Activated T-cell treated with anti-CD3 and anti-CD28 coated beads, Interleukin-2, amount 50 U/mL, for 4 hours (primary cell): ENCODE measurements at places on chromosomes 3 and 15. TPM values are rescaled to one million over a fixed set of nuclear protein-coding genes. Genes with fewer than 3 reads are reported as not detected.

GRCh38 chr3:124770336-124771082 lies 40.3 kb downstream of the UMPS start:
- DNase-seq: no peak

The SOX14 gene
- total RNA-seq: not detected

DNA sequence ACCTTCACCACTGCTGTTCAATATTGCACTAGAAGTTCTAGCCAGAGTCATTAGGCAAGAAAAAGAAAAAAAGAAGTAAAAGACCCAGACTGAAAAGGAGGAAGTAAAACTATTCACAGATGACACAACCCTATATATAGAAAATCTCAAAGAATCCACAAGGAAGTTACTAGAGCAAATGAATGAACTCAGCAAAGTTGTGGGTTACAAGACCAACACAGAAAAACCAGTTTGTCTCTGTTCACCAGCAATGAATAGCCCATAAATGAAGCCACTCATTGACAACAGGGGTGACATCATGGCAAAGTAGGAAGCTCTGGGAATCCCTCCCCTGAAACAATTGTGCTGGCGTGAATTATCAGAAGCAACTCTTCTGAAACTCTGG lies 4.6 kb downstream of the CFAP100 start:
- DNase-seq: no peak

The GPR149 gene
- total RNA-seq: not detected

DNA sequence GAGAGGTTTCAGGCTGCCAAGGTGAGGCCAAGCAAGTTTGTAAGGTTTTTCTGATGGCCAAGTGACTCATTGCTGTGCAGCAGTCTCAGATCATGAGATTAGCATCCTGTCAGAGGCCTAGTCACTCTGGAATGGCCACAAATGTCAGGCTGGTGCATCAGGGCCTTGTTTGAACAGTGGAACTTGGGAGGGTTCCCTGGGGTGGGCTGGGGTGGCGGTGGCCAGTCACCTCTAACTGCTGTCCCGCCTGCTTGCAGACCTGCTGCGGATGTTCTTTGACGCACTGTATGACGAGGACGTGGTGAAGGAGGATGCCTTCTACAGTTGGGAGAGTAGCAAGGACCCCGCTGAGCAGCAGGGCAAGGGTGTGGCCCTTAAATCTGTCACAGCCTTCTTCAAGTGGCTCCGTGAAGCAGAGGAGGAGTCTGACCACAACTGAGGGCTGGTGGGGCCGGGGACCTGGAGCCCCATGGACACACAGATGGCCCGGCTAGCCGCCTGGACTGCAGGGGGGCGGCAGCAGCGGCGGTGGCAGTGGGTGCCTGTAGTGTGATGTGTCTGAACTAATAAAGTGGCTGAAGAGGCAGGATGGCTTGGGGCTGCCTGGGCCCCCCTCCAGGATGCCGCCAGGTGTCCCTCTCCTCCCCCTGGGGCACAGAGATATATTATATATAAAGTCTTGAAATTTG lies 2.8 kb upstream of the FAM131A start:
- peak; percentile 35 for DNase-seq

DNA sequence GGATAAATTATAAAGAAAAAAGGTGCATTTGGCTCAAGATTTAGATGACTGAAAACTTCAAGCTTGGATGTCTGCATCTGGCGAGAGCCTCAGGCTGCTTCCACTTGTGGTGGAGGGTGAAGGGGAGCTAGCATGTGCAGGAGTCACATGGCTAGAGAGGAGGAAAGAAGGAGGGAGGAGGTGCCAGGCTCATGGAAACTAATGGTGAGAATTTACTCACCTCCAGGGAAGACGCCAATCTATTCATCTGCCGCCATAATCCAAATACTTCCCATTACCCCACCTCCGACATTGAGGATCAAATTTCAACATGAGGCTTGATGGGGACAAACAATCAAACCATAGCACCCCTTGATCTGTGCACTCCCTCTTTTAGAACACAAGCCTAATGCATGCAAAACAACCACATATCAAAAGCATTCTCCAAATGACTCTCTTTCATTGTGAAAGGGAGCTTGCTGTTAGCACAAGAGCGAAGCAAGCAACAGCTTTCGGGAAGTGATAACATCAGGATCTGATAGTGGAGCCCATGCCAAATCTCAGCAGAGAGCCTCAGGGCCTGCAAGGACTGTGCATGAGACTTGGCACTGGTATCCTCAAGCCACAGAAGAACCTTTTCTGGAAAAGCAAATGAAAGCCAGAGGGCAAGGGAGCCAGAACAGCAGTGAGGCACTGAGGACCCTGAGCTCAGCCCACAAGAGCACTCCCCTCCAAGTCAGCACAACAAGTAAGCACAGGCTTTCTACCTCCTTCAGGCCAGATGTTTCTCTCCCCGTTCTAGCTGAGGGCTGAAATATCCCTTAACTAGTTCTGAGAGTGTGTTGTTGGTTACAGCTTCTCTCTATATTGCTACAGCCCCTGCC lies 50.2 kb upstream of the THBS1 start:
- no peak for DNase-seq

- DNase-seq: no peak
Measured at GRCh38 chr3:129228891-129229585, 20.4 kb upstream of the COPG1 start.

GRCh38 chr3:160451602-160452001 lies 2.0 kb upstream of the TRIM59 start:
- DNase-seq: no peak

DNA sequence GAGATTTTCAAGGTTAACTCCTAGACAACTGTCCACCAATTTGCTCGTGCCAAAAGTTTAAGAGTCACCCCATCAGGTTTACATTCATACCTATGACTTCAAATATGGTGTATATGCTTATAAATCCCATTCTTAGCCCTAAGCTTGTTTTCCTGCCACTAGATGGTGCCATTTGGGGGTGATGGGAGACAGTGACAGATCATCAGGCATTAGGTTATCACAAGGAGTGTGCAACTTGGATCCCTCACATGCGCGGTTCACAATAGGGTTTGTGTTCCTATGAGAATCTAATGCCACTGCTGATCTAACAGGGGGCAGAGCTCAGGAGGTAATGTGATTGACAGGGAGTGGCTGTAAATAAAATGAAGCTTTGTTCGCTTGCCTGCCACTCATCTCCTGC lies 182.7 kb downstream of the CNTN6 start:
- DNase-seq: no peak

The UPK1B gene
- total RNA-seq: not detected

The GOLGB1 gene
- 11.3 TPM for total RNA-seq

DNA sequence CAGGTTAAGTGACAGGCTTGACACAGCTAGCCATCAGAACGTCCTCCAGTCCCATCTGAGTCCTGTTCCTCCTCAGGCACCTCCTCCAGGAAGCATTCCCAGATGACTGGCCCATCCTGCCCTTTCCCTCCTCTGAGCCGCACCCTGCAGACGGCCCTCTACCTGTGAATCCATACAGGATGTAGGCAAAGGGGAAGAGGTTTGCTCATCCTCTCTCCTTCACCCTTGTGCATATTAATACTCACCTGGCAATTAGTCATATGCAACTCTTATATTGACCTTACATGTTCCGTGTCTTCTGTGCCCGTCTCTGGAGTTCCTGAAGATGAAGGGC lies 61.9 kb downstream of the SMAD3 start:
- no peak for DNase-seq

GRCh38 chr15:63374686-63375520 lies 6.7 kb downstream of the CA12 start:
- no peak for DNase-seq

- no peak for DNase-seq
Measured at GRCh38 chr3:184563561-184563925, 2.0 kb downstream of the EPHB3 start.

GRCh38 chr3:2920103-2920502 lies 190.1 kb downstream of the IL5RA start:
- DNase-seq: no peak

DNA sequence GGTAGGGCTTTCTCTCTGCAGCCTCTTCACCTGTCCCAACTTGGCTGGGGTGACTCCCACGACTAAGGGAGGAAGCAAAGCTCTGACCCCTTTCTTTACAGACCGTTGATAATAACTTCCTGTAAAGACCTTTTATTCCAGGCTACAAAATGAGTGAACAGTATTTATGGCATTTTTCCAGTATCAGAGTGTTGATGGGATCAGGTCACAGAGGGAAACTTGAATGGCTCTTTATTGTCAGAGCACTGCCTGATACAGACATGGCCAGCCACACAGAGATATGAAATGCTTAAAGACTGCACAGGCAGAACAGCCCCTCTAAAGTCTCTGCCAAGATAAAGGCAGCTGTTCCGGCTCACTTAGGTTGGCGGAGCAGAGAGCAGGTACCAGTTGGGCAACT lies 1033.9 kb upstream of the NR2F2 start:
- no peak for DNase-seq

The SHF gene
- 30.5 TPM for total RNA-seq

The RGMA gene
- total RNA-seq: not detected

GRCh38 chr15:63915873-63916771 lies 82.4 kb upstream of the HERC1 start:
- no peak for DNase-seq
